ENCODE measurements at places on chromosomes 6 and 20.

- DNase-seq: no peak
These were observed 191.8 kb upstream of the RREB1 start for GRCh38 chr6:6915813-6916547.

- no peak for DNase-seq
These were observed 8.9 kb upstream of the GFRA4 start for GRCh38 chr20:3671986-3672546.

DNA sequence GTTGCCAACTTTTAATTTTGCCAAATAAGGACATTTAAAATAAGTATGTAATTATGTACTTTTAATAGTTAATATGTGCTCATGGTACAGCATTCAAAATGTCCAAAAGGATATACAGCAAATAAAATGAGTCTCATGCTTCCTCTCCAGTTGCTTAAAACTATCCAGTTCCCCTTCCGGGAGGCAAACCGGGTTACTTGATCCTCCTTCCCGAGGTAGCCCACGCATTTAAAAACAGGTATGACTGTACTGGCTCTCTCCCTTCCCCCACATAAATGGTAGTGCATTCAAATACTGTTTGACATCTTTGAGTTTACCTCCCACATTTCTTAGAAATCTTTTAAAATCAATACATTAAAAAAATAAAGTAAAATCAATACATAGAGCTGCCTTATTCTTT is 66.4 kb downstream of the PHF20 start:
- no peak for DNase-seq

- no peak for DNase-seq
These were observed 545 bp downstream of the FNDC1 start for GRCh38 chr6:159169557-159170332.

GRCh38 chr6:33075208-33075567 is 602 bp upstream of the HLA-DPB1 start:
- no peak for DNase-seq

- no peak for DNase-seq
These were observed 38.7 kb downstream of the LAMA4 start for GRCh38 chr6:112215488-112216284.

DNA sequence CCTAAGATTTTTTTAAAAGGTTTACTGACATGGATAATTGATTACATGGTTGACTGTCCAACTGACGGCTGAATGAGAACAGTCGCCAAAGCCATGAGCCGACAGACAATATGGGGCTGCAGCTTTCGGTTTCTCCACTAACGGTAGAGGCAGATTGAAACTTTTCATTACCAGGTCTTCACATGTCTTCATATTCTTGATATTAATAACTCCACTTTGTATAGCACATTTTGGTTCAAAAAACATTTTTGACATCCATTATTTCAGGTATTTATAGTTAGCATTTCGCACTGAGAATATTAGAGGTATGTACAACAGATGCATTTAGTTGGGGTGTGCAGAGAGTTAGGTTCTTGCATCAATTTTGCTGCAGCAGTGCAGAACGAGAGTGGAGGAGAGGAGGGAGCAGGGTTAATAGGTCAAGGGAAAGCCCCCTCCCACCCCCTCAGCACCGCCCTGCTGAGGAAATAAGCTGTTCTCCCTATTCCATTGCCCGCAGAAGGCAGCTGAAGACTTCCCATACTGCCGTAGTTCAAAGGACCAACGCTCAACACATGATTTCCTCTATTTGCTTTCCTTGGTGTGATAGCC is 73.6 kb upstream of the ADTRP start:
- DNase-seq: no peak

DNA sequence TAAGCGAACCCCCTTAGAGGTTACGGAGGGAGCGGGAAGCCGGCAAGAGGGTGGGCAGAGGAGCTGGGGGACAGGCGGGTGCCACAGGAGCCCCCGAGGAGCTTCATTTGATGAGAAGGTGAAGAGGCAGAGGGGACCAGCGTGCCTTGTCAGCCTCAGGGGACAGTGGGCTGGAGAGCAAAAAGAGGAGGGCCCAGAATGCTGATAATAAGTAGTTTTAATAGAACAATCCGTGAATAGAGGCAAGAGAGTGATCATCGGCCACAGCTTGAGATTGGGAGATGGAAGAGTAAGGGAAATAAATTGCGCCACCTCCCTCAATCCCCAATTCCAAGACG is 1.3 kb downstream of the COL19A1 start:
- no peak for DNase-seq

GRCh38 chr6:134750669-134751068 is 199.2 kb downstream of the ALDH8A1 start:
- DNase-seq: no peak

GRCh38 chr20:57663681-57664451 is 43.6 kb upstream of the ZBP1 start:
- no peak for DNase-seq

DNA sequence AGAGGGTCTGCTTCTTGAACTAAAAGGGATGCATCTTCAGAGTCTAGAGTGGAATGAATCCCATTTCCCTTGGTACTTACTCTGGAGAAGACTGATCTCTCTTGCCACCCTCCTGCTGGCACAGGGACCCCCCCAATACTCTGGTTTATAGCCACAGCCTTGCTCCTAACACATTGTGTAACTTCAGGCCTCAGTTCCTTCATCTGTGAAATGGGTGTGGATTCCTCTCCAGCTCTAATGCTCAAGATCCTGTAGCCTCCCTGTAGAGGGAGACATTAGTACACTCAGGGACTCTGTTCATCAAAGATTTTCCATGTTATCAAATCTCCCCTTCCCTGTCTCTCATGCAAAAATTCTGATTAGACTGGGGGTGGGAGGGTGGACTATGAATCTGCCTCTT is 315.7 kb upstream of the MOCS1 start:
- DNase-seq: no peak

GRCh38 chr6:75694406-75694805 is 54.6 kb upstream of the MYO6 start:
- DNase-seq: no peak

GRCh38 chr20:35274172-35275092 is 3.5 kb downstream of the MMP24OS start:
- DNase-seq: no peak

DNA sequence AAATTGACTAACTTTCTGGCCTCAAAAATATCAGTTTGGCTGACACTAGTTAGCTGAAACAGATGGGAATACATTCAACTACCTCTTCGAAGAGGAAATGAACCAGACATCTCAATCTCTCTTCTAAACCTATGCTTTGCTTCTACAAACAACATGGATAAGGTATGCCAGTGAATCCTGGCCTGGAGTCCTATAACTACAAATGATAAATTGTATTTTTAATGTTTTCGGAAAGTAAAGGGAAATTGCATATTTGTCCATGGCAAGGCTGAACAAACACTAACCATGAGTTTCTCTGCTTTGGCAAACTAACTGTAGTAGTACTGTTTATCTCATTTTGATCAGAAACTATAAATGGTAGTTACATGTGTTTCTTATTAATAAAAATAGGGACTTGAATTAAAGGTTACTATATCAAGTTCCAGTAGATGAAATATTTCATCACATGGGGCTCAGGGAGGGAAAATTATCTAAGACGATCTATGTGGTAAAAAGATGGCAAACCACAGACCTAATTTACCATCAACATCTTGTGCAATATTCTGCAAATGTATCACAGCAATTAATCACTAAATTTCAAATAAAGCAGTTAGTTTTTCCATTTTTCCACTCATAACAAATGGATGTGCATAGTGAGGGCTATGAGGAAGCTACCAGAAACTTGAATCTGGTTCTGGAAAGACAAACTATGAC is 76.8 kb downstream of the COL12A1 start:
- no peak for DNase-seq

DNA sequence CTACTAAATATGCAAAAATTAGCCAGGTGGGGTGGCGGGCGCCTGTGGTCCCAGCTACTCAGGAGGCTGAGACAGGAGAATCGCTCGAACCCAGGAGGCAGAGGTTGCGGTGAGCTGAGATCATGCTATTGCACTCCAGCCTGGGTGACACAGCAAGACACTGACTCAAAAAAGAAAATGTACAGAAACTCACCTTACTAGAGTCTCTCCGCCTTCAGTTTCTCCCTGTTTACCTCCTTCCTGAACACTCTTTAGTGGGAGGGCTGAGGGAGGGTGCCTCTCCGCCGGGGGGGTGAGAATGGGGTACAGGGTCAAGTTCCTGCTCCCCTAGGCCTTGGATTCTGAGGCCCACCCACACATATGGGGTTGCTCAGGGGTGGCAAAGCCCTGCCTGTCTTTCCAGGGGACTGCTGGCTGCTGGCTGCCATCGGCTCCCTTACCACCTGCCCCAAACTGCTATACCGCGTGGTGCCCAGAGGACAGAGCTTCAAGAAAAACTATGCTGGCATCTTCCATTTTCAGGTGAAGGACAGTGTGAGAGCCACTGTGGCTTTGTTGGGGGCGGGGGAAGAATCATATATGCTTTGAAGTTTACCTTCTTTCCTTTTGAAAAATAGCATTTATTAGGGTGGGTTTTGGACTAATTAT is 13.4 kb downstream of the CAPN11 start:
- DNase-seq: no peak

DNA sequence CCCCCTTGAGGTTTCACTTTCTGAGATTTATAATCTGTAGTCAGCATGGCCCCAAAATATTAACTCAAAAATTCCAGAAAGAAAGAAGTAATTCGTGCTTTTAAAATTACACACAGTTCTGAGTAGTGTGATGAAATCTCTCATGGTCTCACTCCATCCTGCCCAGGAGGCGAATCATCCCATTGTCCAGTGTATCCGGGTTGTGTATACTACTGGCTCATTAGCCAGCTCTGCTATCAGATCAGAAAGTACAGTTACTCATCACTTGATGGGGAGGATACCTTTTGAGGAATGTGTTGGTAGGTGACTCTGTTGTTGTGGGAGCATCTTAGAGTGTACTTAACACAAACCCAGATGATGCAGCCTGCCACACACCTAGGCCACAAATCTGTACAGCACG is 65.2 kb downstream of the CDC5L start:
- no peak for DNase-seq

- DNase-seq: no peak
These were observed 318.2 kb upstream of the POU3F2 start for GRCh38 chr6:98516206-98516605.

DNA sequence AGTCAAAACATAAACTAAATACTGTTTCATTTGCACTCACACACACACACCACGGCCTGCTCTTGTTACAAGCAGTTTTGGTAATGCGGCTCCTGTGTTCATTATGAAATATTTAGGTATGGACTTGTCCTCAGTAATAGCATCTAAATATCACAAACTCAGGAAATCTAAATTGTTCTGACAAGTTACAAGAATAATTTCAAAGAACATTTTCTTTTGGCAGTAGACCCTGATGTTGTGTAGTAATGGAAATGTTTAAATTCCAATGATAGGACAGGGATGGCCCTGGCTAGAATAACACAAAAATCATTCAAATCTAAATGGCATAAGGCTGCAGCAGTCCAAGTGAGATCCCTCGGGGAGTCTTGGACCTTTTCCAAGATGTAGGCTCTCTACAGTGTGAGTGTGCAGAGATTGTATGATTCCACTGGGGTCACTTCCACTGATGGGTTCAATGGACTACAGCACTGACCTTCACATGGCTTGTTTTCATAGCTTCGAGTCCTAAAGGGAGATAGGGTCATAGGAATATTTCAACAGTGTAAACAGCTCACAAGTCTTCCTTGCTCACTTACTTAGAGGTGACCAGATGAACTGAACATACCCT is 210.6 kb upstream of the PLCB4 start:
- no peak for DNase-seq

- DNase-seq: no peak
These were observed 158.2 kb upstream of the CHD6 start for GRCh38 chr20:41776421-41776820.

DNA sequence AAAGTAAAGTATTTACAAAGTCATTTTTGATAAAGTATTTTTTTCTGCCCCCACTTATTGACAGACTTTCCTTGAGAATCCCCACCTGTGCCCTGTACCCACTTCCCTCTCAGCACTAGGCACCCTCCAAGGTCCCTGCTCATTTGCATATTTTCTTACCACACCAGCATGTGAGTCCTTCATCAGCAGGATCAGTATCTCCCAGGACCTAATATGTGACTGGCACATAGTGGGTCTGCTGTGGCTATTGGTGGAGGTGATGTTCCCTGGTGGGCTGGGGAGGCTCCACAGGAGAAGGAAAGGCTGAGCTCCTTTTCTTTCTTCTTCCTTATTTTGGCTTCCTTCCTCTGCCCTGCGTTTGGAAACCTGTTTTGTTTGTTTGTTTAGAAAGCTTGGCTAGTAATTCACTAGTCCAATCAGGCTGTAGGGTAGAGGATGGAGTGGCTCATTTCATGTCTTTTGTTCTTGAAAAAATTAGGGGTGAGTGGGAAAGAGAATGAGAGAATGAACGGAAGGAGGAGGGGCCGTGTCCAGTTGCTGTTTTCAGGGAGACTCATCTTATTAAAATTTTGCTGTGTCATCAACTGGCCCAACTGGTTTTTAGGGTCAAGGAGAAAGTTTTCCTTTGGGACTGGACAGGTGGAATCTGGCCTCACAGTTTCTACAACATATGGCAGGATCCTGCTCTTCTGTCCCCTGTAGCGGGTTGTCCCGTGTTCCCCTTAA is 2.8 kb upstream of the RNF24 start:
- DNase-seq: no peak

GRCh38 chr6:119590066-119590465 is 240.5 kb upstream of the MAN1A1 start:
- no peak for DNase-seq

DNA sequence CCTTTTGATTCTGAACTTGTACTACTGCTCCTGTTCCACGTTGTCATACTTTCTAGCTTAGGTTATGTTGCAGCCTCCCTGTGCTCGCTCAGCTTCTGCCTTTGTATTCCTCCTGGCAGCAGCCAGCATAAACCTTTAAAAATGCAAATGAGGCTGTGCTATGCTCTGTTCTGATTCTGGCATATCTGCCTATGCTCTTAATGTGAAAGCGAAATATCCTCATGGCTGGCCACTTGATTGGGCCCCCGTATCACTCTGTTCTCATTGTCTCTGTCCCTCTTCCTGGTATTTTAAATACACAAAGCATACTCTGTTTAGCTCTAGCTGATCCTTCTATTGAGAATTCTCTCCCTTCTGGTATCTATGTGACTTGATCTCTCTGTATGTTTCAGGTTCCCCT is 139.0 kb downstream of the JARID2 start:
- DNase-seq: no peak

DNA sequence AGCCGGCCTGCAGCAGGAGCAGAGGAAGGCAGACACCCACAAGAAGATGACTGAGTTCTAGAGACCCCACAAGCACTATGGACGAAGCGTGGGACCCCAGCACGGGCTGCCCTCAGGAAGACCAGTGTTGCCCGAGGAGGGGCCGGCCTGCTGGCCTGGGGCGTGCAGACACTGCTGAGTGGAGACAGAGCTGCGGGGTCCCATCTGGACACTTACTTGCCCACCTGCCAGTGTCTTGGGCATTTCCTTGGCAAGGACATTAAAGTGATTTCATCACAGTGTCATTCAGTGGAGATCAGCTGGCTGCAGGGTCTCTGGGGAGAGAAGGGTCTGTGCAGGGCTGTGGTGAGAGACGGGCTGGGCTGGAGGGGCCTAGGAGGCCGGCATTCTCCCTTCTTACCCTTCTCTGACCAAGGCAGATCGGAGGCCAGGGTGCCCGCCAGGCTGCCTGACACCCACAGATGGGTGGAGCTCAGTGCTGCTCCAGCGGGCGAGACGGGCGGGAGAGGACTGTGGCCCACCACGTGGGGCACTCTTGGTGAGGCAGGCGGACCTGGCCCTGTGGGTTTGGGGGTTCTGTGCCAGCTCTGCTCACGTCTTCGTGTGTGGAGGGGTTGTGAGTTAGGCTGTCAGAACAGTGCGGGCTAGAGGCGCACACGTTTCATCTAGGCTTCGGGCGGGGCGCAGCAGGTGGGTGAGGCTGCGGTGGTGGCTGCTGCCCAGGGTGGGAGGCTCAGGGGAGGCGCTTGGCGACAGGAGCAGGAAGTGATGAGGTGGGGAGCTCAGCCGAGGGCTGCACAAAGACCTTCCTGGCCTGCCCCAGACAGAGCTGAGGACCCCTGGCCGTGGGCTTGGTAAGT is at the start of gene LIME1:
TSS of gene LIME1 (plus strand) at position 806 of the 860 bp plus-strand sequence. CDS start 886 bp downstream, outside the sequence.
- DNase-seq: no peak
